NCI-H82 (cell line): ENCODE measurements at places on chromosomes 2 and 18.

GRCh38 chr2:53208815-53209214, 558.8 kb upstream of the CHAC2 start:
- DNase-seq, result no peak

DNA sequence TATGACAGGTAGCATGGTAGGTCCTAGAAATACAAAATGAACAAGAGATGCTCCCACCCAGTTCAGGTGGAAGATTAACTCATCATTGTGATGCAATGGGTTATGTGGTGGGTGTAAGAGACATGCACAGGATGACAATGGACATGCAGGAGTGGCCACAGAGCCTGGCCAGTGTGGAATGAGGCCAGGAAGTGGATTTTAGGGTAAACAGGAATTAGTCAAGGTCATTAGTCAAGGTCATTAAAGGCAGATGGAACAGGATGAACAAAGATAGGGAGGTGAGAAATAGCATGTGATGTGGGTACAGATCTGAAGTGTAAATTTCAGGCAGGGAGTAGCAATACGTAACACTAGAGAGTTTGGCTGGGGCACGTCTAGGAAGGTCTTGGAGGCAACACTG, 15.6 kb upstream of the SERTAD2 start:
- no peak for DNase-seq

DNA sequence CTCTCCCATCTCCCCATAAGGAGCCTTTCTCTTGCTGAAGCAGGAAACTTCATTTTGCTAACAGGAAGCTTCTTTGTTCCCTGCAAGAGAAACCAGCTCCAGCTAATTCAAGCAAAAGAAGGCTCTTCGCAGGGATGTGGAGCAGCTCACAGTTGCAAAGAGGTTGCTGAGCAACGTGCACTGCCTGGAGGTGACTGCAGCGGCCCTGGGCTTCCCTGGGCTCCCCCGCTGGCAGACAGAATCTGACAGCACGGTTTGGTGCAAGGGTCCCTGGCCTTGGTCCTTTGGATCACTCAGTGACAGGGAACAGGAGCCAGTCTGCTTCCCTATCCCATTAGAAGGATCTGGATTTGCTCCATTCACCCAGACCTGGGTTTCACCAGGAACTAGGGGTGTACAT, 25.8 kb downstream of the GPR55 start:
- DNase-seq, result no peak

DNA sequence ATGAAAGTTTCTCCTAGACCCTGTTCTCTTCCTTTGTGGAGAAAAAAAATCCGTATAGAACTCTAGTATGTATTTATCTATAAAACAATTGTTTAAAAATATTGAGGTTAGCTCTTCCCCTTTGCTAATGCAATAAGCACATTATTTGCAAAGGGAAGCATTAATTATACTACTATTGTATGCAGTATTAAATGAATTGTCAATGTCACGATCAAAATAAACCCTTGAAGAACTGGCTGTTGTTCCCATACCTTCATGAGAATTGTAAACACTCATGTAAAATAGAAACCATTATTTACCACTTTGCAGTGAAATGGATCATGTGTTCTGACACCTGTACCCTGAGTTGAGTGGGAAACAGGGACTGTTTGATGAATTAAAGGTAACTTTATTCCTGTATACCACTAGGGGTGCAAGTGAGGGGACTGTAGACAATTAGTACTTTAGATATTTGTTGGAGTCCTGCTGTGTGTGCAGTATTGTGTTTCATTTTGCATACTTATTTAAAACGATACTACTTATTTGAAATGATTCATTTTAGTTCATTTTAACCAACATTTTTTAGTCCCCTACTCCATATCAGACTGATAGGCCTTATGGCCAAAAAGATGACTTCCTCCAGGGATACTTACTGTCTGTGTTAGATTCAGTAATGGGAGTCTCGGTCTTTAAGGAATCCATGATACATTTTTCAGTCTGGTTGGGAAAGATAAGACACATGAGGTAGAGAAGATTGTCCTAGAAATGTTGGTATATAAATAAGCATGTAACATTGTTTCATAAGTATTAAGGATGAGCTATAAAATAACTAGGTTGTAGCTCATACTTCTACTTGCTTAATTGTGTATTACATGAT, 7.9 kb downstream of the PKP4 start:
- peak; percentile 42 for DNase-seq

DNA sequence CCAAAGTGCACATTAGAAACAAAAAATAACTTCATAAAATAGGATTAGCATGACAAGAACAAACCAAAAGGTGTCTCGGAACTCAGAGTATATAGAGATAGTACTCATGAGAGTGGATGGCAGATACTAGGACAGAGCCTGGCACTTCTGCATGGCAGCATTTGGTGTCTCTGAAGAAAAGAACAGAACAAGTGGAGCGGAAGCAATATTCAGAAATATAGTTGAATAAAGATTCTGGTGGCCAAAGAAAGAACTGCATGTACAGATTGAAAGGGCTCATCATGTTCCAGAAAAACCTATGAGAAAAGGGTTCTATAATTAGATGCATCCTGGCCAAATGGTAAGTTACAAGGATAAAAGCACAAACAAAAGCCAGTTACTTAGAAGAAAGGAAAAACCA, 90.9 kb downstream of the CCDC138 start:
- no peak for DNase-seq

- no peak for DNase-seq
Observed at GRCh38 chr2:62343636-62344337, 147.9 kb downstream of the B3GNT2 start.

GRCh38 chr2:221203125-221203524, 369.0 kb downstream of the EPHA4 start:
- no peak for DNase-seq

- no peak for DNase-seq
Observed at GRCh38 chr2:218383892-218384519, 1.9 kb downstream of the SLC11A1 start.

- no peak for DNase-seq
Observed at GRCh38 chr2:190636361-190636760, 12.5 kb upstream of the NAB1 start.

DNA sequence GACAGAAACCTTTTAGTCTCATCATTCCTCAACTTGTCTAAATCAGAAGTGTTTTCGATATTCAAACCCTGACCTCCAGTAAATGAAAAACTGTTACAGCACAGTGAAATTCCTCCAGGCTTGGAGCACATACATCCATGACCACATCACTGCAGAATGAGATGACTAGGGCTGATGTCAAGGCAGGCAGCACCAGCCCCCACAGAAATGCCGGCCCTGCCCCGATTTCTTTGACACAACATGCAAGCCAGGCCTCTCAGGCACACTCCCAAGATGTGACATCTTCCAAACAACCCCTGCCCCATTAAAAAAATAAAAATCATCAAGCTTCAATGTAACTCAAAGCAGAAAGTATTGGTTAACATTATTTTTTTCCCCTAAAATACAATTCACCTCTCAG, 103.3 kb downstream of the CTAGE1 start:
- DNase-seq, result no peak
